ENCODE measurements at places on chromosomes 6 and 20. TPM values are rescaled to one million over a fixed set of nuclear protein-coding genes. Genes with fewer than 3 reads are reported as not detected.

DNA sequence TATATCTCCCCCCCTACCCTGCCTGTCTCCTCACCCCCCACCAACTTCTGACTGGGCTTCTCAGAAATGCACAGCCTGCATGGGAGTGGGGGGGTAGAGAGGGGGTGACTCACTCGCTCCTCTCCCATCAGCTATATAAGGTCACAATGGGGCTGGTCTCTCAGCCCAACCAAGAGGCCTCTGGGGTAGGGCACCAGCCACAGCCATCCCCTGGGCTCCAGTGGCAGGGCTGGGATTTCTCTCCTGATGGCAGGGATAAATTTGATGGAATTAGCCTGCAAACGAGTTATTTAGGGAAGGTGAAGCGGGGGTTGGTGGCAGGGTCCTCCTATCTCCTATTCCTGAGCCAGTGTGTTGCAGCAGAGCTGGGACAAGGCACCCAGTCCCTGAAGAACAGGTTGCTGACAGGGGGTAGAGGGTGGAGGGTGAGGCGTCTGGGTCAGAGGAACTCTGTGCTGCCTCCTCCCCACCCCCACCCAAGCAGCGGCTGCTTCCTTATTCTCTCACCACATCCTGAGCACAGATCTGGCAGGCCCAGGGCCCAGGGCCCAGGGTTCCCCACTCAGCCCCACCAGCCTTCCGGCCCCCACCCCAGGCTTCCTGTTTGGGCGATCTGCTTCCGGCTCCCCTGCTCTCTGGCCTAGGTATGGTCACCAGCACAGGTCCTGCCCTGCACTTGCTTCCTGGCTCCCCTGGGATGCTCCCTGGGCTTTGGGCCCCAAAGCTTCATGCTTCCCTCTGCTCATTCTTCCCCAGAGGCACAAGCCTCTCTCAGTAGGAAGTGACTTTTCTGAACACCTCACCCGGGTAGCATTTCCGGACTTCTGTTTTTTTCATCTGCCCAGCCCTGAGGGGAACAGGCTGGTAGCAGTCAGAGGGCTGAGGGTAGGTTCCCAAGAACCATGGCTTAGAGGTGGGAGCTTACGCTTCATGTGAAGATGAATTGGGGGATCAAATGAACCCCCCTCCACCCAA, 4.0 kb downstream of the PPP1R18 start:
- DNase-seq = no peak

LGSN gene
- total RNA-seq = not detected

- no peak for DNase-seq
These were observed 51.5 kb upstream of the ENPP4 start for GRCh38 chr6:46078294-46078693.

DNA sequence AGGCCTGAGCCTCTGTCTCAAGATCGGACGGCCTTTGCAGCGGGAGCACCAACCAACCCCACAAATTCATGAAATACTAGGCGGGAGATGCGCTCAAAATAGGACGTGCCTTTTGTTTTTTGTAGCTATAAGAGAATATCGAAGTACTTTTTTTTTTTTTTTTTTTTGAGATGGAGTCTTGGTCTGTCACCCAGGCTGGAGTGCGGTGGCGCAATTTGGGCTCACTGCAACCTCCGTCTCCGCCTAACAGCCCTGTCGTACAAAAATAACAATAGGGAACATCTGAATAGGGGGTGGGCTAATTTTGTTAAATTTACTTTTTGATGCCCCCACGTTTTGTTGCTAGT, 5.9 kb upstream of the TUBB2A start:
- DNase-seq = no peak

ZNF391 gene
- total RNA-seq = 17.0 TPM

NMBR gene
- total RNA-seq = not detected

HRH3 gene
- total RNA-seq = not detected

DNA sequence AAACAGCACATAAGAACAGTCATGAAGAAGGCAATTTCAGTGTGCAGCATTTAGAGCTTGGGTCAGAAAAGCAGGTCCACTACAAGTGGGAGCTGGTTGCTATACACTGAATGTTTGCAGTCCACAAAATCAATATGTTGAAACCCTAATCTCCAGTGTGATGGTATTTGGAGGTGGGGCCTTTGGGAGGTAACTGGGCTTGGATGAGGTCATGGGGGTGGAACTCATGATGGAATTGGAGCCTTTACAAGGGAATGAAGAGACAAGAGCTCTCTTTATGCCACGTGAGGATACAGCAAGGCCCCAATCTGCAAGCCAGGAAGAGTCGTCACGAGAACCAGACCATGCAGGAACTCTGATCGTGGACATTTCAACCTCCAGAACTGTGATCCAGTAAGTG, 216.7 kb upstream of the SLC35B3 start:
- no peak for DNase-seq

- DNase-seq = no peak
These were observed 110.3 kb downstream of the CDC5L start for GRCh38 chr6:44497807-44498206.
